ENCODE measurements at places on chromosomes 7 and 10. TPM values are rescaled to one million over a fixed set of nuclear protein-coding genes. Genes with fewer than 3 reads are reported as not detected.

DNA sequence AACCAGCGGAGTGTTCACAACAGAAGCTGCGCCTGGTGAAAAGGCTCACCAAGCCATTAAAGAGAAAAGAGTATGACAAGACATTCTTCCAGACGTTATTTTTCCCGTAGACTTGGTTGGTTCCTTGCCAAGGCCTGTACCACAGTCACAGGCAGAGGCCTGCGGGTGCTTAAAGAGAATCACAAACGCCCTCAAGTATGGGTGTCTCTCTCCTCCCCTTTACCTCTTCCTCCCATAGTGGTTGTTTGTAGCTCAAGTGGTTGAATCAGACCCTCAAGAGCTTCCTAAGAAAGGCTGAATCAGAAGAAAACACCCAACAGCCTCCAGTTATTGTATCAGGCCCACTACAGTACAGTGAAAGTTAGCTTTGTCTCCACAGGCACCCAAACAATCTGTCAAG, 169.0 kb downstream of the CREB5 start:
- no peak for DNase-seq
- H3K27ac ChIP-seq, result no peak overlapping the region
- H3K27me3 ChIP-seq, result peaks cover 3% of the 10 kb centered on the region
- H3K4me1 ChIP-seq, result no peaks in the 10 kb centered on the region

- DNase-seq, result no peak
- no peaks in the 10 kb centered on the region for H3K36me3 ChIP-seq
- H3K27me3 ChIP-seq, result no peaks in the 10 kb centered on the region
- H3K4me3 ChIP-seq, result no peak overlapping the region
- no peaks in the 10 kb centered on the region for H3K4me1 ChIP-seq
- H3K27ac ChIP-seq, result no peak overlapping the region
Observed at GRCh38 chr10:19719284-19719683, 96.9 kb upstream of the PLXDC2 start.

DNA sequence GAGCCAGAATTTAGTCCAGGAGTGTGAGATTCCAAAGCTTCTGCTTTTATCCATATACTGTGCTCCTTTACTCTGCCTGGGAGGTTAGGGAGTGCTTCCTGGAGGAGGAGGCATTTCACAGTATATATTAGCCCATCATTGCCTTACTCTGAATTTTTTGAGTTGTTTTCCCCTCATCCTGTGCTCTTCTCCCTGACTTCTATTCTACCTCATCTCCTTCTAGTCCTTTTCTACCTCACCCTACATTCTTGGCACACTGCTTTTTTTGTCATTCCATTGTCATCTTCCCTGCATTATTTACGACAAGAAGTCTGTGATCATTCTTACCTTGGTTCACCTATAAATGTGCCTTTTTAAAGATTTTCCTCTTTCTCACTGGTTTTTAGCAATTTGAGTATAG, 21.3 kb downstream of the STK17A start:
- H3K27ac ChIP-seq, result peak overlapping the region; percentile 26
- H3K4me3 ChIP-seq, result peak overlapping the region; percentile 12
- H3K4me1 ChIP-seq, result peaks cover 47% of the 10 kb centered on the region
- DNase-seq, result no peak

- H3K36me3 ChIP-seq, result no peaks in the 10 kb centered on the region
- H3K27ac ChIP-seq, result no peak overlapping the region
- H3K27me3 ChIP-seq, result peaks cover 9% of the 10 kb centered on the region
- no peak overlapping the region for H3K4me3 ChIP-seq
- H3K4me1 ChIP-seq, result no peaks in the 10 kb centered on the region
Observed at GRCh38 chr7:46015107-46015868, 94.2 kb upstream of the IGFBP3 start.

- no peak for DNase-seq
- H3K4me3 ChIP-seq, result no peak overlapping the region
- H3K4me1 ChIP-seq, result no peaks in the 10 kb centered on the region
Observed at GRCh38 chr10:90089719-90090118, 388.3 kb downstream of the KIF20B start.

DNA sequence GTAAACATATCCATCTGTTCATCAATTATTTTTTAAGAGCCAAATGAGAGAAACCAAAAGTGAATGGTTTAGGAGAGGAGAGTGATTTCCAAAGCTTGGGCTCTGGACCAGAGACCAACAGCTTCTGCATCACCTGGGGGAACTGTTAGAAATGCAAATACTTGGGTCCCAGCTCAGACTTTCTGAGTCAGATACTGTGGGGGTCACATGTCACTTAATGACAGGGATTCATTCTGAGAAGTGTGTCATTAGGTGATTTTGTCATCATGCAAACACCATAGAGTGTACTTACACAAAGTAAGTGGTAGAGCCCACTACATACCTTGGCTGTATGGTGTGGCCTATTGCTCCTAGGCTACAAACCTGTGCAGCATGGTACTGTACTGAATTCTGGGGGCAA, 128.5 kb upstream of the PRR15 start:
- H3K4me1 ChIP-seq, result no peaks in the 10 kb centered on the region
- H3K36me3 ChIP-seq, result no peaks in the 10 kb centered on the region
- DNase-seq, result no peak
- no peak overlapping the region for H3K4me3 ChIP-seq

DNA sequence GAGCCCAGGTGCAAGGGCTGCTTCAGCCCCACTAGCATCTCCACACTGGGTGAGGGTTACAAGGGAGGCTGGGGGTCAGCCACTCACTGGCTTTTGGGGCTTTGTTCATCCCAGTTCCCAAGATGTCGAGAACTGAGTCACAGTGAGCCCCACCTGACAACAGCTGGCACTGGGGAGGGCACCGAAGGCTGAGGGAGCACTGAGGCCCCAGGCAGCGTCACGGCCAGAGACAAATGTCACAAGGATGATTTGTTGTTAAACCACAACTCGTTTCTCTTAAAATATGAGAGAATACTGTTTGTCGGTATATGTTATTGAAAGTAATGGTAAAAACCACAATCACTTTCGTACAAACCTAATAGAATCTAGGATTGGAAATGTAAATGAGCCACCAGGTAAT, 219.9 kb downstream of the CELF2 start:
- H3K36me3 ChIP-seq, result no peaks in the 10 kb centered on the region
- peak; percentile 43 for DNase-seq
- peak overlapping the region; percentile 56 for H3K27ac ChIP-seq
- H3K27me3 ChIP-seq, result no peaks in the 10 kb centered on the region
- H3K4me3 ChIP-seq, result no peak overlapping the region

- peaks cover 3% of the 10 kb centered on the region for H3K27me3 ChIP-seq
- H3K36me3 ChIP-seq, result no peaks in the 10 kb centered on the region
- DNase-seq, result no peak
- no peaks in the 10 kb centered on the region for H3K4me1 ChIP-seq
- H3K4me3 ChIP-seq, result no peak overlapping the region
- no peak overlapping the region for H3K27ac ChIP-seq
Observed at GRCh38 chr10:91610919-91611318, 22.0 kb downstream of the PPP1R3C start.

DNA sequence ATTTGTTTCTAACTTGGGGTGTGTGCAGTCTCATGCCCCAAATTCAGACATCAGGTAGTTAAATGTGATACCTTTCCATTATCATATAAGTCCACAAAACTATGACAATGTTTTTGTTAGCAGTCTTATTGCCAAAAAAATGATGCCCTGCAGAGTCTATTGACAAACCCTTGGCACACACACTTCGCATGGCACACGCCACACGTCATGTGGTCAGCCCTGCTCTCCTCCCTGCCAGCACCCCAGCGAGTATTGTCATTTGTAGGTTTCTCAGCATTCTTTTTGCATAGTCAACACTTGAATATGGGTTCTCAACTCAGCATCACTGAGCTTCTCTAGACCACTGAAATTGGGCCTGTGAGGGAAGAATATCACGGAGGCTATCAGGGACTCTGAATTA, 356.0 kb downstream of the INHBA start:
- H3K36me3 ChIP-seq, result no peaks in the 10 kb centered on the region
- no peaks in the 10 kb centered on the region for H3K27me3 ChIP-seq
- no peak overlapping the region for H3K27ac ChIP-seq
- H3K4me1 ChIP-seq, result no peaks in the 10 kb centered on the region
- H3K4me3 ChIP-seq, result no peak overlapping the region

GRCh38 chr7:44272981-44273380, 52.4 kb downstream of the CAMK2B start:
- no peak for DNase-seq
- peaks cover 20% of the 10 kb centered on the region for H3K27me3 ChIP-seq
- H3K36me3 ChIP-seq, result no peaks in the 10 kb centered on the region
- no peak overlapping the region for H3K4me3 ChIP-seq
- H3K27ac ChIP-seq, result no peak overlapping the region

- DNase-seq, result peak; percentile 20
- H3K4me3 ChIP-seq, result no peak overlapping the region
- peaks cover 3% of the 10 kb centered on the region for H3K27me3 ChIP-seq
- no peak overlapping the region for H3K27ac ChIP-seq
- no peaks in the 10 kb centered on the region for H3K4me1 ChIP-seq
Observed at GRCh38 chr10:126663328-126663727, 7.2 kb downstream of the C10orf90 start.

The TAS2R3 gene
- 2.8 TPM for total RNA-seq

DNA sequence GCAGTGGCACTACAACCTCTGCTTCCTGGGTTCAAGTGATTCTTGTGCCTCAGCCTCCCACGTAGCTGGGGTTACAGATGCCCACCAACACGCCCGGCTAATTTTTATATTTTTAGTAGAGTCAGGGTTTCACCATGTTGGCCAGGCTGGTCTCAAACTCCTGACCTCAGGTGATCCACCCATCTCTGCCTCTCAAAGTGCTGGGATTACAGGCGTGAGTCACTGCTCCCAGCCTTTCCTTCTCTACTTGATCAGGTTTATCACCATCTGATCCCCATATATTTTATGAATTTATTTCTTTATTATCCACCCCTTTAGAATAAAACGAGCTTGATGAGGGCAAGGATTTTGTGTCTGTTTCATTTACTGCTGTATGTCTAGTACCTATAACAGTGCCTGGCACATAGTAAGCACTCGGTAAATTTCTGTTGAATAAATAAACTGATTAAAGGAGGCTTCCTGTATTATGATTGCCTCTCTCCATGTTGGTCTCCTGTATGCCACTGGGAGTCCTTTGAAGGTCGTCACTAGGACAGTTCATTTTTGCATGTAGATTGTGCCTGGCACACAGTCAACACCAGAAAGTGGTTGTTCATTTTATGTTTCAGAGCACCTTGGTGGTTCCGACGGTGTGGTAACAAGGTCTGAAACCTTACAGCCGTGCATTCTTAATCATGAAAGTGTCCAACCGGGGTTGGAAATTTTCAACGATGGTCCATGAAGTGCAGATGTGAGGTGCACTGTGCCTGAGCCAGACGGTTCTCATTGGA, 9.6 kb upstream of the EIF3A start:
- H3K27me3 ChIP-seq, result no peaks in the 10 kb centered on the region
- H3K4me3 ChIP-seq, result no peak overlapping the region
- H3K36me3 ChIP-seq, result no peaks in the 10 kb centered on the region
- peak; percentile 44 for DNase-seq
- H3K27ac ChIP-seq, result peak overlapping the region; percentile 90

The SGPL1 gene
- total RNA-seq, result 36.8 TPM

- no peaks in the 10 kb centered on the region for H3K27me3 ChIP-seq
- no peaks in the 10 kb centered on the region for H3K36me3 ChIP-seq
- peaks cover 7% of the 10 kb centered on the region for H3K4me1 ChIP-seq
Observed at GRCh38 chr10:17244700-17245365, 16.8 kb downstream of the VIM start.

DNA sequence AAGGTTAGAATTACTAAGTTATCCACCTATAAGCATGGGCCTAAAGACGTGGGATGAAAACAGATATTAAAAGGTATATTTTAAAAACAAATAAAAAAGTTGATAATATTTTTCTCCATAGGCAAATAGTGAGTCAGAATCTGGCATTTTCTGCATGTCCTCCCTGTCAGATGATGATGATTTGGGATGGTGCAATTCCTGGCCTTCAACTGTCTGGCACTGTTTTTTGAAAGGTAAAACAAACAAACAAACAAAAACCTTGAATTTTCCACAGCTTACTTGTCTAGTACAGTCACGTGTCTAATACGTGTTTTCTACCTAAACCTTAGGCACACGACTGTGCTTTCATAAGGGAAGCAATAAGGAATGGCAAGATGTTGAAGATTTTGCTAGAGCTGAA, 17.4 kb downstream of the HBP1 start:
- H3K4me3 ChIP-seq, result no peak overlapping the region
- no peaks in the 10 kb centered on the region for H3K4me1 ChIP-seq
- no peak overlapping the region for H3K27ac ChIP-seq
- peaks cover 3% of the 10 kb centered on the region for H3K36me3 ChIP-seq
- DNase-seq, result no peak

DNA sequence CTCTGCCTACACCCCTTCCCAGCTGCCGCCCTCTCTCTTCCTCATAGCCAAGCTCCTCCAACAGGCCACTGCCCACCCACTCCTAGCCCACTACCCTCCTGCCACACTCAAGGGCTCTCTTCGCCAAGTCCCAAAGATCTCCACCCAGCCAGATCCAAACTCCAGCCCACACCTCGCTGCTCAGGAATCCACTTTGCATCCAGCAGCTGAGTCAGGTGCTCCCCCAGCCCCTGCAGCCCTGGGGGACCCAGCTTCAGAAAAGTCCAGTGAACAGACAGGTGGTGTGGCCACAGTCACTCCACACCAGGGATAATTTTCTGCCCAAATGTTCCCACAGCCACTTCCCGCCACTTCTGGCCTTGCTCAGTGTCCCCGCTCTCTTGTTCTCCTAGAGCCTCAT, 10.9 kb downstream of the OGDHL start:
- H3K36me3 ChIP-seq, result no peaks in the 10 kb centered on the region
- H3K4me1 ChIP-seq, result no peaks in the 10 kb centered on the region
- H3K27ac ChIP-seq, result no peak overlapping the region
- H3K4me3 ChIP-seq, result no peak overlapping the region
- no peaks in the 10 kb centered on the region for H3K27me3 ChIP-seq
- no peak for DNase-seq

DNA sequence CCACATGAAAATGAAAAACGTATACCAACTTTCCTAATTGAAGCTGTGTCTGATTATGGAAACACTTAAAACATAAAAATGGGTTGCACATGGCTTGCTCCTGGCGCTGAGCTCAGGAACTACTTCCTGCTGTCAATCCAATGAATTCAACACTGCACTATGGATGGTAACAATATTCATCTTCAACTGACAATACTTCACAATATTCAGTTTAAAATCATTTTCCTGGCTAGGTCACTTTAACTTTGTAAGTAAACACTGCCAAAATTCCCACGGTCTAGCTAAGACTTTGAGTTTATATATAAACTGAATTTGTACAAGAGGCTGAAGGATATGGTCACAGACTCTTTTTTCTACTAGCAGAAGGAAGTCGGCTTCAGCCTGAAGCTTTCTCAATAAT, 556.9 kb downstream of the TNS3 start:
- no peaks in the 10 kb centered on the region for H3K4me1 ChIP-seq
- no peaks in the 10 kb centered on the region for H3K27me3 ChIP-seq
- no peaks in the 10 kb centered on the region for H3K36me3 ChIP-seq

The FAM25G gene
- total RNA-seq, result not detected

The ATP5F1C gene
- 107 TPM for total RNA-seq
